Activated T-helper 1 cell treated with anti-CD3 and anti-CD28 coated beads, Interleukin-2, amount 50 U/mL, for 16 hours (primary cell): ENCODE measurements at places on chromosomes 5 and 9.

GRCh38 chr9:134390537-134390936, 64.3 kb downstream of the RXRA start:
- DNase-seq = peak; percentile 30

DNA sequence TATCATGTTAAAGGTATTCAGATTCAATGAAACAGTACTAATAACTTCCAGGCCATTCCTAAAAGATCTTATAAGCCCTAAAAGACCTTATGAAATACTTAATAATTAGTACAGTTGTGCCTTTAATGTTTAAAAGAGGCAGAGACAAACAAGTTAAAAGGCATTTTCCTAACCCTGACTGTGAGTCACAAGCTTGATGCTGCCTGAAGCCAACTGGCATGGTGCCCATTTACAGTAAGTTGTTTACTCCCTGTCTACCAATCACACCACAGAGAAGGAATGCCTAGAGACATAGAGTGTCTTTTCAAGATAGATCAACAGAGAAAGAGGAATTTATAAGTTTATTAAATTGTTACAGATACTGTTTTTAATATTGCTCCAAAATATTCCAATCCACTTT, 47.8 kb downstream of the NR3C1 start:
- DNase-seq = peak; percentile 26

GRCh38 chr5:153490118-153491037, at the start of gene GRIA1:
Gene GRIA1 (plus strand): TSS chr5:153490670.
- no peak for DNase-seq

- DNase-seq = no peak
These were observed 236.0 kb upstream of the CDH18 start for GRCh38 chr5:20224046-20224445.

- no peak for DNase-seq
These were observed 5.6 kb upstream of the SEC24A start for GRCh38 chr5:134642931-134643530.

DNA sequence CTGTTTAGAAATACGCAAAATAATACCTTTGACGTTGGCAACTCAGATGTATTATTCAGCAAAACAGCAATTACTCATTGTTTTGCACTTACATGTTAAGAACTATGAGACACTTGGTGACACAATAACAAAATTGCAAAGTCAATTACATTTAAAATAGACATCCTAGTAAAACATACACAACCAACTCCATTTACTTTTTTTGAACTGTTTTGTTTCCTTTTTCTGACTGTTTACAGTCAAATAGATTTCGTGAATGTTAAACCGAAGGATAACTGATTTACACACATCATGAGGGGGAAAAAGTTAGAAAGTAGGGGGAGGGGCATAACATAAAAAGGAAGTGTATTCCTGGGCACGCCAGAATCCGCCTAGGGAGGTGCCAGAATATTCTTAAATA, 220.1 kb downstream of the MEF2C start:
- no peak for DNase-seq

- DNase-seq = no peak
These were observed 586.3 kb downstream of the RAB3C start for GRCh38 chr5:59169081-59169767.

- DNase-seq = no peak
These were observed 8.1 kb downstream of the EPB41L4B start for GRCh38 chr9:109312783-109313182.

GRCh38 chr5:115772731-115773475, 43.6 kb downstream of the CDO1 start:
- DNase-seq = no peak

- DNase-seq = no peak
These were observed 566 bp upstream of the CEP78 start for GRCh38 chr9:78235256-78235761.

- no peak for DNase-seq
These were observed 67.6 kb downstream of the FYB1 start for GRCh38 chr5:39151745-39152144.

DNA sequence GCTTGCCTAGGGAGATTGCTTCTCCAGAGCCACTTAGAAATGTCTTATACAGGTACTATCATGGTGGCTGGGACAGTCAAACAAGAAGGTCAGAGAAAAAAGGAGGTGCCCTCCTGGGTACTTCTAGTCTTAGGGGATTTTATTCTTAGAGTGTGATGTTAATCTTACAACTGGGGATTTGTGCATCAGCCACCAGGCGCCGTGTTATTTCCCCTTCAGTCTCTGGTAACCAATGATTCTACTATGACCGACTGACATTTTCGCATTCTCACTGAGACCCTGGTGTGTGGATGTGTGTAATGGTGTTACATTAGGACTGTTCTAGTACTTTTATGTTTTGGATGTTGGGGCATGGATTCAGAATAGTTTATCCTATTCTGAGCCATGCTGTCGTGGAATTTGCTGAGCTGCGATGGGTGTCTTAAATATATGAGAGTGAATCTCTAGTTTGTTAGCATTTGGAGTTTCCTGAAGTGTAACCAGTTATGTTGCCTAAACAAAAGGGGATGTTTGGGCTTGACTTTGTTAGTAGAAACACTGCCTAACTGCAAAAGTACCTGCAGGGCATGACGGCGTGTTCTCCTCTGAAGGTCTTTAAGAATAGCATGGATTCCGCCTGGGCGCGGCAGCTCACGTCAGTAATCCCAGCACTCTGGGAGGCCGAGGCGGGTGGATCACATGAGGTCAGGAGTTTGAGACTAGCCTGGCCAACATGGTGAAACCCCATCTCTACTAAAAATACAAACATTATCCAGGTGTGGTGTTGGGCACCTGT, 175.2 kb upstream of the DAP start:
- DNase-seq = no peak

DNA sequence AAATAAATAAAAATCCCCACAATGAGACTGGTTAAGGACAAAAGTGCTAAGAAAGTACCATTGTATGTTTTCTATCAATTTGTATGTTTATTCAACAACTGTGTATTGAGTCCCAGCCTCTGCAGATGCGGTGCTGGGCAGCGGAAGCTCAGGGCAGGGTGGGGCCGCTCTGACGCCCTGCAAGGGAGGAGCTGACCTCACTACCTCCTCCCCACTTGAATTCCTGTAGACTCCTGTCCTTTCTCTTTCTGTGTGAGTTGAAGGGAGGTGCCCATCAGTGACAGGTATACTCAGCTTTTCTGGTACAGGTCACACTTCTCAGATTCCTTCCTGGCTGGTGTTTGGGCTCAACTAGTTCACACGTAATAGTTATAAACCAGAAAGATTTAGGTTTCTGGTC, 27.0 kb downstream of the ANGPTL2 start:
- DNase-seq = no peak

DNA sequence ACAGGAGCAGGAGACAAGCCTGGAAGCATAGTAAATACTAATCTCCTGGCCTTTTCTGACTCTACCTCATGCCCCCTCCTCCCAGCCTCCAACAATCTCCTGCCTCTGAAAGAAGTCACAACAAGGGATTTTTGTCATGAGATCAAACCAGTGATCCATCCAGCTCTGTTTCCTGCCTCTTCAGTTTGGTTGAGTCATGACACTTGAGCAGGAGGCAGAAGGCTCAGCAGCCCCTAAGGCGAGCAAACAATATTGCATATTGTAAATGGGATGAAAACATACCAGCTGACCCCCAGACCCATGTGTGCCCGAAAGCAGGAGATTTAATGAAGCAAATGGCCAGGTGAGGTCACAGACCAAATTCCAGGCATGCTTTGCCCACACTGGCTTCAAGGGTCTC, 272.8 kb downstream of the GAS1 start:
- no peak for DNase-seq

DNA sequence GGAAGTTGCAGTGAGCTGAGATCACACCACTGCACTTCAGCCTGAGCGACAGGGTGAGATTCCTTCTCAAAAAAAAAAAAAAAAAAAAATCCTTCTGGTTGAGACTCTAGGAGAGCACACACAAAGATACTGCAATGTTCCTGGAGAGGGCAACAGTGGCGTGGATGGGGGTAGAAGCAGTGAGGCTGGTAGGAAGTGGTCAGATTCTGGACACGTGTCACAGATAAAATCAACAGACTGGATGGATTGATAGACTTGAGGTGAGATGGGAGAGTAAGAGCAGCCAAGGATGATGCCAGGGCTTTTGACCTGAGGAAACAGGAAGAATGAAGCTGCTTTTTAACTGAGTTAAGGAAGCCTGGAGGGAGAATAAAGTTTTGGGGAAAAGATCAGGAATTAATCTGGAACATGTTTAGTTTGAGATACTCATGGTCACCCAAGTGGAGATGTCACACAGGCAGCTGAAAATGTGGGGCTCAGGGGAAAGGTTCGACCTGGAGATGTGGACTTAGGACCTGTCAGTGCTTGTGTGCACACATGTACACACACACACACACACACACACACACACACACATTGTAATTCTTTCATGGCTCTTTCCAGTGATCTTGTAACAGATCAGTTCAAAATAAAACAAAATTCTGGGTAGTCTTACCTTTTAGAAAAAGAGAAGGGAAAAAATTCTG, 88.1 kb downstream of the FANCC start:
- no peak for DNase-seq

- no peak for DNase-seq
These were observed 467.3 kb downstream of the DNAH5 start for GRCh38 chr5:13477118-13477737.

- no peak for DNase-seq
These were observed 142.7 kb downstream of the PIP5K1B start for GRCh38 chr9:68847765-68848164.

DNA sequence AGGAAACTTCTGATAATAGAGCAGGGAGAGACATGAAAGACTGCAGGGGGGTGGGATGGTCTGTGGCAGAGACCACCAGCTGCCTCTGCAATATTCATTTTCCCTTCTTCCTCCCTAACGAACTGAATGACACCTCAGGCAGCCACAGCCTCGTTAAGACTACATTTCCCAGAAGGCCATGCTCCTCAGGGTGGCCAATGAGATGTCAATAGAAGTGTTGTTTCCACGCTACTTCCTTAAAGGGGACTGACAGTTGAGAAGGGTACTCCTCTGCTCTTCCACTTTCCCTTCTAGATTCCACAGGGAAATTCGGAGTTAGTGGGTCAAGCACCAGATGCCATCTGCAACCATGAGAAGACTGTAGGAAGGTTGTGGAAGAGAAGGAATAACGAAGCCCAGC, 52.0 kb upstream of the DAPK1 start:
- no peak for DNase-seq

DNA sequence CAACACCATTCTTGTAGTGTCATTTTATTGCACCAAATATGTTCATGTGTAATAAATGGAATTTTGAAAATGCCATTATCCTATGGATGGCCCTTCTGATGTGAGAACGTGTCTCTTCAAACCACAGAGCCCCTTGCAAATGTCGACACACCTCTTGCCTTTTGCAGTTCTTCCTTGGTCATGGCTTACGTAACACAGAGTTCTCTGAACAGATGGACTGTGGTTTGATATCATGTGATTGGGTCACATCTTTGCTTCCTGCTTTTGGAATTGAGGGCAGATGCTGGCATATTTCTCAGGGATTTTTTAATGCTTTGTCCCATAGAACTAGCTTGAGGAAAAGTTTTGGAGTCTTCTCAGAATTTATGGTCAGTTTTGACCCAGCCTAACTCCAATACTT, 4.6 kb downstream of the TGFBR1 start:
- DNase-seq = no peak

GRCh38 chr9:131191857-131192256, 66.5 kb downstream of the NUP214 start:
- no peak for DNase-seq

DNA sequence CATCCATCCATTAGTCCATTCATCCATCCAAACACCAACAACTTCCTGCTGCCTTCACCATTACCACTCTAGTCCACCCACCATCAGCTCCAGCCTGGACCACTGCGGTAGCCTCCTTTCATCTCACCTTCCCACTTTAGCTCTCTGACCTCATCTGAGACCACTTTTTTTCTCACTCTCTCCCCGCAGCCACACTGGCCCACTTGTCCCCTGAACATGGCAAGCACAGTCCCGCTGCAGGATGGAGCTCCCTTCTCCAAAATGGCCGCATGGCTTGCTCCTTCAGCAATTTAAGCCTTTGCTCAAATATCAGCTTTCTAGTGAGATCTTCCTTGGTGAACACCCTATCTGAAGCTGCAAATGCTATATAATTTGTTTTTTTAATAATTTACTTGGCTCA, 11.1 kb downstream of the CSF1R start:
- DNase-seq = no peak

DNA sequence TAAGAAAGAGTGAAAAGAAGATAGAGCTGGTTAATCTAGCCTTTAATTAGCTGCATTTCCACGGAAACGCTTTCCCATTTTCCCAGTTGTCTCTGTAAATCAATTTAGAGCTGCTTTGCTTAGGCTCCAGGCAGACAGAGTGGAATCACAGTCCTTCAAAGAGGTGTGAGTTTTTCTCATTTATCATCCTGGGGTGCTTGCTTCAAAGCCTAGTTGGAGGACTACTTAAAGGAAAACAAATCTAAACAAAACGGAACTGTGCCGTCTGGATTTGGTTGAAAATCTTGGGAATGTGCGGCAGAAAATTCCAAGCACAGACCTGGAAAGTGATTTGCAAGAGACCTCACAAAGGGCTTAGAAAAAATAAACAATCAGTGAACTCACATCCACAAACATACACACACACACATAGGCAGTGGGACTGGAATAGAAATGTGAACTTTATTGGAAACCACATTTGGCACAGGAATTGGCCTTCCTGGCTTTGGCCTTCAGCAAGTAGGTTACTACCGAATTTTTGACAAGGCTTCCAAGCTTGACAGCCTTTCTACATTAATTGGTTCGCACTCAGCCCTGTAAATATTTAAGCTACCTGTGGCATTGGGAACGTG, 235.2 kb upstream of the SLC24A2 start:
- DNase-seq = no peak
